Erythroblast (primary cell): ENCODE measurements at places on chromosomes 5 and 9.

DNA sequence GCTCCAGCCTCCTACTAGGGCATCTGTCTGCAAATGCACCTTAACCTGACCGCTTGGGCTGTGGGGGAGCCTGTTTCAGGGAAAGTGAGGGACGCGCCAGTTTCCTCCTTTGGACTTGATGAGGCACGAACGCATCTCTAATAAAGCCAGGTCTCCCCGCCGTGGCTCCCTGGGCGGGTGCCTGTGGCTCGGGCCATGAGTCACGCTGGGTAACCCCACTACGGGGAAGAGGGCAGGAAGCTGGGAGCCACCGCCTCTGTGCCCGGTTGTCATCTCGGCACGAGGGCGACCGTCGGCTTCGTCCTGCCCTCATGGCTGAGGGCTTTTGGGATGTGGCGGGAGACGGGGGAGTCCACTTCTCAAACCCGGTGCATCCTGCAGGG lies 12.1 kb downstream of the NOTCH1 start:
- DNase-seq, result no peak

DNA sequence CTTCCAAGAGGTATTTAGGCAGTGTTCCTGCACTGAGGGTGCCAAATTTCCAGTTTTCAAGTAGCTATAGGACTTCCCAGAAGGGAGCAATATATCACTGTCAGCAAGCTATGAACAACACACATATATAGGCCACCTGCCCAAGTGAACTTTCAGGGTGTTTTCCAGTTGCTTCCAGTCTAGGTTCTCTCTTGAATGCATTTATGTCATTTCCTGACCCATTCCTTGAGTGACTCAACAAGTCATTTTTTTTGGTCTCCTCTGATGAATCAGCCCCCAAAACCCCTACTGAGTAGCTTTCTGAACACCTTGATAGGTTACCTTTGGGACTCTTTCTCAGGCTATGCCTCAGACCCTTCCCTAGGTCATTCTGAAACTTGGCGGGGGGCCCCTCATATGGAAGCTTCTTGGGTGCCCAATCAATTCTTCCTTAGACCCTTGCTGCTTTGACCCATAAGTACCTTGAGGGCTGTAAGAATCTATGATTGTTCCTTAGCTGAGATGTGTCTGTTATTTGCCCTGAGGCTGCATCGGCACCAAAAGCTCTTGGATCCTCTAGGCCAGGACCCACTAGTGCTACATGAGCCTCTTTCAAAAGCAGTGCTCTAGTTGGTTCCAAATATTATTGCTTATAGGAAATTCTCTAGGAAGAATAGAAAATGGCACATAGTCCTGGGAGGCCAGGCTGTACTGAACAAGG lies 12.4 kb downstream of the DNAJB5 start:
- no peak for DNase-seq

- no peak for DNase-seq
Measured at GRCh38 chr5:9149988-9150387, 395.9 kb downstream of the SEMA5A start.

- DNase-seq, result no peak
Measured at GRCh38 chr9:21027295-21027694, 4.1 kb downstream of the HACD4 start.

- no peak for DNase-seq
Measured at GRCh38 chr9:113781896-113782295, 94.2 kb upstream of the ZNF618 start.

DNA sequence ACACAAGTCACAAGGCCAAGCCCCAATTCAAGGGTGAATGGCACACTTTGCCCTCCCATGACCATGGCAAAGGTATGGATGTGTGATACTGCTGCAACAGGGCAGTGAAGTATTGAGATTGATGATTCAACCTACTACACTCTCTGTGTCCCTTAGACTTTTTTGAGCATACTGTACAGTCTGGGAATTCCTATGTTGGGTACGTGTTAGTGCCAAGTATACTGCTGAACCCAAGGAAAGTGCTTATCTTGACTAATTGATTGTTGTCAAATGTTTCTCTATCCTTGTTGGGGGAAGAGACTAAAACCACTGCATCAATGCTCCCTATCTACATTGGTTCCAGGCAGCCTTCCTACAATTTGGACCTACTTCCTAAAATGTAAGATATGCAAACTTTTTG lies 93.7 kb downstream of the NDFIP1 start:
- no peak for DNase-seq

DNA sequence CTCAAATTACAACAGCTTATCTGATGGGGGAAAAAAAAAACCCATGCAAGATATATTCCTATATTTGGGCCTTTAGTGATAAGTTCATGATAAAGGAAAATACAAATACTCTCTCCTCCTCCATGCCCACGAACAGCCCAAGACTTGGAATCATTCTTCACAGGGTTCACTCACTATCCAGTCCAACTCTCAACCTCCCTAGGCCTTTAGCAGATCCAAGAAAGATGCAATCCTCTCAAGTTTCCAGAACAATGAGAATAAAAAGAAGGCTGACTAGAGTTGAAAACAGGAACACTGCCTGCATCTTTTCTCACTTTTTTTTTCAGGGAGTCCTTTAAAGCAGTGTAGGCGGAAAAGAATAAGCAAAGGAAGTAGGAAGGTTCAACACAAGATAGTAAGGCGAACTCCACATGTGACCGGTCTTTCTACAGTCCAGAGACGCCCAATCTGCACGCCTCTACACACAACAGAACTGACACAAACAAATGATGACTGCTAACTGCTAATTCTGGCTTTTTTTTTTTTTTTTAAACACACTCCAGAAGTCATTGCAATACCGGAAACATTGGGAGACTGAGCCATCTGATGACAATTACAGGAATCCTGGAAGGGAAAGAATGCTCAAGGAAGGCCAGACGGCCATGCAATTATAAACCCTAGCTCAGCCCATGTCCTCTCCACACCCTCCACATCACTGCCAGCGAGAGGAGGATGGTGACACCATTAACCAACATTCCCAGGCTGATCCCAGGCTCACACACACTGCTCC lies 75.4 kb downstream of the BNC2 start:
- no peak for DNase-seq

DNA sequence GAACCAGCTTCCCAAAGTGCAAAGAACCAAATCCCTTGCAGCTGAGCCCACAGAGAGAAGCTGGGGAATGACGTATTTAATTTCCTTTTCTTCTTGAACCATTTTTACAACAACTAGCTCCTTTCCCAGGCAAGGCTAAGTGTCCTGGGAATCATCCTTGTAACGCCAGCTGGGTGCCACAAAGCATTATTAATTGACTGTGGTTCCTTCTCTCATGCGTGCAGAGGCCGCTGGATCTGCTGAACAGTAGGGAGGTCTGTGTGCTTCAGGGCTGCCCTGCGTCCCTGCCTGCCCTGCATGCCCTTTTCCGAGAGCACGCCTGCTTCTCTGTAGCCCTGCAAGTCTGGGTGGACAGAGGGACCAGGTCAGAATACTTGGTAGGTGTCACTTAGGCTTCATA lies 124.1 kb upstream of the OTULINL start:
- DNase-seq, result no peak

DNA sequence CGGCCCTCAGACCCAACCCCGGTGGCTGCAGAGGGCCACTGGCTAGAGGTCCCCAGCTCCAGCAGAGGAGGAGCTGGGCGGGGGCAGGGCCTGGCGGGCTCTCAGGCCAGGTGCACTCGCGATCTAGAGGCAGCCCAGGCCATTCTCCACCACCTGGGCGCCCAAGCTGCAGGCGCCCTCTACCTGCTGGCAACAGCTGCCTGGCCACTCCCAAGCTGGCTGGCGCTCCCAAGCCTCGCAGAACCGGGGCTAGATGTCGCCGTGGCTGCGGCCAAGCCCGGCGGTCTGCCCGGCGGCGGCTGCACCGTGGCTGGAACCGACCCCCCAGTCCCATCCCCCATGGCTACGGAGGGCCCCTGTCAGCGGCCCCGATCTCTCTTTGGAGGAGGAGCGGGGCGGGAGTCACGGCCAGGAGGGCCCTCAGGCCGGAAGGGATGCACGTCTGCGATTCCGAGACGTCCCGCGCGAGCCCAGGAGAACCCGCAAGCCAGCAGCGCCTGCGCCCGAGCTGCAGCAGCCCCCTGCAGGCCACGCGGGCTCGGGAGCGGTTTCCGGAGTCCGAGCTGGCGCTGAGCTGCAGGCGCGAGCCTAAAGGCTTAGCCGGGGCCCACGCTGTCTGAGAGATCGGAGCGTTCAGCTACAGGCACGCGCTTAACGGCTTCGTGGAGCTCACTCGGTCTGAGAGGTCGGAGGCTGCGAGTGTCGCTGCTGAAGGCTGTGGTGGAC lies 44.3 kb upstream of the BICD2 start:
- peak; percentile 45 for DNase-seq

DNA sequence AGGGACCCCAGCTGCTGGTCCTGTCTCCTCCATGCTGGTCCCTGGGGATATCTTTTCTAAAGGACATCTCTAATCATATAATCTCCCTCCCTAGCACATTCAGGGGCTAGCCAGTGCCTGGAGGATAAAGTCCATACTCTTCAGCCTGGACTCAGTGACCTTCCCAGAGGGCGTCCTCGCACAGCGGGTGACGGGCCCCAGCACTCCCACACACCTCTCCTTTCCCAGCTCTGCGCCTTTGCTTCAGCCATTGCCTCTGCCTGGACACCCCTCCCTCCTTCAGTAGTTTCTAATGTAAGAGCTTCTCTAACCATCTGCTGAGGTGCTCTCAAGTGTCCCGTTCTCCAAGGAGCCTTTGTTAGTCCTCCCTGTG lies 15.2 kb upstream of the TNIP1 start:
- DNase-seq, result no peak

GRCh38 chr5:171911152-171911551 lies 95.3 kb downstream of the FBXW11 start:
- no peak for DNase-seq

- no peak for DNase-seq
Measured at GRCh38 chr5:60366489-60366888, 333.5 kb downstream of the DEPDC1B start.

DNA sequence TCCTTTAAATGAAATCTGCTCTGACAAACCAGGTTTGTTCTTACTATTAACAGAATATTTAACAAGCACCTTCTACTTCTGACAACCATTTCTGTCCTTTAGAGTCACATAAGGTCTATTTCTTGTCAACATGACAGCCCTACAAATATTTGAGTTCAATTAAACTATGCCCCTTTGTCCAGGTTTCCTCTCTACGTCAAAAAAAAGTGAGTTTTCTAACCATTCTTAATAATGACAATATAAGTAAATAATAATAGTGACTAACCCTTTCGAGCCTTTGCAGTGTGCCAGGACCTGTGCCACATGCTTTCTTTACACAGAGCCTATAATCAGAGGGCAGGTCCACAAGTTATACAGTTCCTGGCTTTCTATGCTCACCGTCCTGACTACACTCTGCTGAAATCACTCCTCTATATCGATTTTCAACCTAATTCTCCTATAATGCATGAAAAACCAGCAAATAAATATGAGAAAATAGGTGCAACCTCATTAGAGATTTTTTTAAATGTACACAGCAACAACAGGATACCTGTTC lies 115.0 kb downstream of the CDK5RAP2 start:
- DNase-seq, result no peak

GRCh38 chr5:157559301-157559700 lies 16.3 kb downstream of the ADAM19 start:
- DNase-seq, result no peak

- DNase-seq, result no peak
Measured at GRCh38 chr9:134625361-134626068, 16.1 kb upstream of the COL5A1 start.

DNA sequence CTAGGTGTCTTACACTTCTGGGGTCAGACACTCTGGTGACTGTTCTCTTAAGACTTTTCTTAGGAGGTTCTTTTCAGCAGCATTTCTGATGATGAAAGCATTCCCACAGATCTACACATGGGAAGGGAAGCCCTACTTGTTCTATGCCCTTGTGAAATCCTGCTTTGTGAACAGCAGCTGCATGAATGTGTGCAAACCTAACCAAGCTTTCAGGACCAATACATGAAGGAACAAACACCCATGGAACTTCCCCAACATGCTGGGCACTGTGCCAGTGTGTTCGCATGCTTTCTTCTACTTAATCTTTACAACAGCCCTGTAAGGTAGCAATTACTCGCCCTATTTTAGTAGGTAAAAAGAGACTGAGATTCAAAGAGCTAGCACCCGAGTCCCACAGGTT lies 439.9 kb upstream of the KLF4 start:
- no peak for DNase-seq

DNA sequence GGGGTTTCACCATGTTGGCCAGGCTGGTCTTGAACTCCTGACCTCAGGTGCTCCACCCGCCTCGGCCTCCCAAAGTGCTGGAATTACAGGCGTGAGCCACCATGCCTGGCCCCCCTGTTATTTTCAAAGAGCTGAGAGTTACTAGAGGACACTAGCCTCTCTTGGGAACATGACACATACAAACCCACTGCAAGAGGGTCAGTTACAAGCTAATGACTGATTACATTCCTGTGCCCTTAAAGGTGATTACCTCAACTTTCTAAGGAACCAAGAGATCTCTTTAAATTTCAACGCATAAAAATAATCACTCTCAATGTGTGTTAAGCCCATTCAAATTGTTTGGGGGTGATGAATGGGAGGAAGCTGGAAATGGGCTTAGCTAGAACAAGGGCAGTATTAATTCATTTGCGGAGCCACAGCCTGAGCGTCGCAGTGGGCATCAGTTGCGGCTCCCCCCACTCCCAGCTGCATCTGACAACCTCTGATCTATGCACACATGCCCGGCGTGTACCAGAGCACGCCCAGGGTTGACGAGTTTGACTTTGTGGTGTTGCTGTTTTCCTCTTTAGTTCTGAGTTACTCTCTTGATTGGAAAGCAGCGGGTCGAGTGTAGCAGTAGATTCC lies 146.9 kb downstream of the GOLPH3 start:
- DNase-seq, result no peak

DNA sequence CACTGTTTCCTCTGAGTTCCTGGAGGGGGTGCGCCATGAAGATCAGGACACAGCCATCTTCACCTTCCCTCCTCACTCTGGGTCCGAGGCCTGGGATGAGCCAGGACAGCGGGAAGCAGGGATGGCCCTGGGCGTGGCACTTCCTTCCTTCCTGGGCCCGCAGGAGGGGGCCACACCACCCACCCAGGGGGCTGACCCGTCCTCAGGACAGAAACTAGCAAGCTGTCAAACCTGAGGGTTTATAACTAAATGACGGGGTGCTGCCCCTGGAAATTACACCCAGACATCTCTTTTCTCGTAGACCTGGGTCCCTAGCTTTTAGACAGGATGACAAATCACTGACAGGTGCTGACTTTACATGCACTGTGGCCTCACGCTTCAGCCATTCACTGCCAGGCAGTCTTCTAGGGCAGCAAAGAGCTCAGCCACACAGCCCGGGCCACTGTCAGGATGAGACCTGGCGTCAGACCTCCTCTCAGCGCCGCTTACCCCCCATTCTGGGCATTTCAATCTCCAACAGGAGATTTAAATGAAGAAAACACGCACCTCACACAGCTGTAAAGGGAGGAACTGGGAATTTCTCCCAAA lies 8.1 kb downstream of the FCN2 start:
- DNase-seq, result no peak
